Uterus (tissue), 4 donors: ENCODE measurements at places on chromosomes 13 and 19. TPM values are rescaled to one million over a fixed set of nuclear protein-coding genes. Genes with fewer than 3 reads are reported as not detected.

ACER1 gene
- not detected for total RNA-seq

SH2D3A gene
- total RNA-seq, result 1.0 TPM

PSG6 gene
- not detected for total RNA-seq

ERICH4 gene
- not detected for total RNA-seq

CLDN10 gene
- total RNA-seq, result 27.6 TPM

ATP4A gene
- total RNA-seq, result not detected

CYP2A7 gene
- total RNA-seq, result not detected

FXYD7 gene
- total RNA-seq, result 3.7 TPM

GRCh38 chr13:91216928-91217700 is 130.4 kb upstream of the MIR17HG start:
- no peak for DNase-seq
- no peaks in the 10 kb centered on the region for H3K4me1 ChIP-seq
- no peak overlapping the region for H3K4me3 ChIP-seq
- no peak overlapping the region for H3K27ac ChIP-seq
- no peaks in the 10 kb centered on the region for H3K27me3 ChIP-seq

GRCh38 chr19:35194012-35194984 is 34.2 kb downstream of the FAM187B start:
- no peak for DNase-seq
- H3K4me1 ChIP-seq, result no peaks in the 10 kb centered on the region
- no peaks in the 10 kb centered on the region for H3K36me3 ChIP-seq
- H3K27me3 ChIP-seq, result no peaks in the 10 kb centered on the region
- H3K4me3 ChIP-seq, result no peak overlapping the region

GRCh38 chr19:3387645-3388589 is 21.5 kb downstream of the NFIC start:
- H3K4me3 ChIP-seq, result no peak overlapping the region
- H3K27ac ChIP-seq, result peak overlapping the region; percentile 99
- no peaks in the 10 kb centered on the region for H3K36me3 ChIP-seq
- no peaks in the 10 kb centered on the region for H3K27me3 ChIP-seq
- peak; percentile 80 for DNase-seq

GRCh38 chr19:31089681-31090080 is 259.6 kb downstream of the TSHZ3 start:
- no peaks in the 10 kb centered on the region for H3K27me3 ChIP-seq
- no peaks in the 10 kb centered on the region for H3K36me3 ChIP-seq
- no peak for DNase-seq

DNA sequence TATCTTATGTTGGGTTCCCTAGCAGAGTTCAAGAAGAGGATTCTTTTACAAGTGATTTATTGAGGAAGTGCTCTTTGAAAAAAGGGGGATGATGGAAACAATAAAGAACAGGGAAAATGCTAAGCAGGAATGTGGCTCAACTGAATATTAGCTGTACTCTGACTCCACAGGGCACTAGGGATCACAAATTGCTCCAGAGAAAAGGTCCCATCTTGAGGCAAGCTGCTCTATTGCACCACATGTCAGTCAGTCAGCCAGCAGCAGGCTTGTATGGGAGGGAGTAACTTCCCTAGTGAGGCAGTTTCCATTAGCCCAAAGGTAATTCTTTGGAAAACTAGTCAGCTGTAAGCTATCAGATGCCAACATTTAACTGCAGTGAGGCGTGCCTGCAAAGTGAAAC is 73.3 kb upstream of the FNDC3A start:
- H3K27ac ChIP-seq, result no peak overlapping the region
- H3K36me3 ChIP-seq, result no peaks in the 10 kb centered on the region
- no peaks in the 10 kb centered on the region for H3K4me1 ChIP-seq
- H3K4me3 ChIP-seq, result no peak overlapping the region
- no peak for DNase-seq

GRCh38 chr19:32350471-32350865 is 5.1 kb downstream of the ZNF507 start:
- no peaks in the 10 kb centered on the region for H3K4me1 ChIP-seq
- no peak overlapping the region for H3K4me3 ChIP-seq
- no peaks in the 10 kb centered on the region for H3K36me3 ChIP-seq
- H3K27ac ChIP-seq, result no peak overlapping the region

GRCh38 chr19:44810234-44811121 is 1.6 kb downstream of the BCAM start:
- no peak for DNase-seq
- H3K36me3 ChIP-seq, result no peaks in the 10 kb centered on the region
- H3K27me3 ChIP-seq, result no peaks in the 10 kb centered on the region
- peak overlapping the region; percentile 64 for H3K4me3 ChIP-seq
- H3K4me1 ChIP-seq, result no peaks in the 10 kb centered on the region

GRCh38 chr13:40407567-40407966 is 258.9 kb downstream of the FOXO1 start:
- H3K27me3 ChIP-seq, result no peaks in the 10 kb centered on the region
- peak overlapping the region; percentile 90 for H3K27ac ChIP-seq
- H3K4me1 ChIP-seq, result peaks cover 10% of the 10 kb centered on the region
- H3K4me3 ChIP-seq, result no peak overlapping the region

- H3K4me3 ChIP-seq, result no peak overlapping the region
- DNase-seq, result no peak
- no peaks in the 10 kb centered on the region for H3K36me3 ChIP-seq
- no peaks in the 10 kb centered on the region for H3K4me1 ChIP-seq
- H3K27ac ChIP-seq, result no peak overlapping the region
Observed at GRCh38 chr19:49811328-49811727, 1.8 kb downstream of the FUZ start.

DNA sequence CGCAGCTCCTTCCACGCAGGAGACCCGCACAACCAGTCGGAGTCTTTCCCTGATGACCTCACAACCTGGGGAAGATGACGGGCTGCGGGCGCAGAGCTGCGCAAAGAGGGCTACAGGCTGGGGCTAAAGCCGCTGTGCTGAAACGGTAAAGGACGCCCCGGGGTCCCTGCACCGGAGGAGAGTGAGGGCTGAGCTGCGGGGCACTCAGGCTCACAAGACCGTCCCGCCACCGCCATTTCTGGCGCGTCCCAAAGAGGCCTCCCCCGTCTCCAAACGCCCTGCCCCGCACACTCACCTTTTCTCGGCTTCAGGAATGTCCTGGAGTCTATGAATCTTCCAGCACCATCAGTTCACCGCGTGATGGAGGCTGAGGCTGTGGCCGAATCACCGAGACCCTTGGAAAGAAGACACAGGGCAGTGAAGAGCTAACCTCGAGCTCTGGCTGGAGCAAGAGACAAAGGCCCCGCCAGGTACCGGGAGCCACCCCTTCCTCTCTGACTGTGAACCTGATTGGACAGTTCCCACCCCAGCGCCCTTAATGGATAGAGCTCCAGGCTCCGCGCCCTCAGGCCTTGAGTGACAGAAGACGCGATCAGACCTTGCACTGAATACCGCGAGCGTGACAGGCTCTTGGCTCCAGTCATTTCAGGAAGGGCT is 41.8 kb upstream of the ZNF429 start:
- no peaks in the 10 kb centered on the region for H3K4me1 ChIP-seq
- peak overlapping the region; percentile 23 for H3K4me3 ChIP-seq
- H3K27ac ChIP-seq, result no peak overlapping the region
- DNase-seq, result no peak

- no peaks in the 10 kb centered on the region for H3K36me3 ChIP-seq
- H3K27ac ChIP-seq, result no peak overlapping the region
- no peak overlapping the region for H3K4me3 ChIP-seq
- H3K4me1 ChIP-seq, result no peaks in the 10 kb centered on the region
Observed at GRCh38 chr13:108345016-108345415, 75.5 kb downstream of the TNFSF13B start.

DNA sequence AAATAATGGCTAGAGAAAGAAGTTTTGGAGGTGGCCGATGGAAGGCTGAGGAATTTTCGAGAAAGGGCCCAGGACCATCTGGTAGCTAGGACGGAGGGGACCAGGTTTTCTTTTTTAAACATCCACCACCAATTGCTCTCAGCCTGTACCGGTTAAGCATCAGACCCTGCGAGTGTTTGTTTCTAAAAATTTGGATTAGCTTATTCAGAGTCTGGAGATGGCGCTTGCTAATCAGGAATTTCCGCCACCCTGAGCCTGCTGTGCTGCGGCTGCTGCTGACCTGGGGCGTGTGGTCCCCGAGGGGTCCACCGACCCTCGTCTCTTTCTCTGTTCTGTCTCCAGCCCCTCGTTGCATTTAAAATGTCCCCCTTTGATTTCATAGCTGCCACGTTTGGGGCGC is 2.0 kb downstream of the UHRF1 start:
- H3K27me3 ChIP-seq, result peaks cover 4% of the 10 kb centered on the region
- peaks cover 23% of the 10 kb centered on the region for H3K4me1 ChIP-seq
- peak overlapping the region; percentile 42 for H3K27ac ChIP-seq
- no peaks in the 10 kb centered on the region for H3K36me3 ChIP-seq
- H3K4me3 ChIP-seq, result peak overlapping the region; percentile 20

GRCh38 chr13:71605744-71606143 is 261.3 kb downstream of the DACH1 start:
- H3K27ac ChIP-seq, result no peak overlapping the region
- DNase-seq, result no peak
- H3K27me3 ChIP-seq, result no peaks in the 10 kb centered on the region
- no peaks in the 10 kb centered on the region for H3K36me3 ChIP-seq
- H3K4me3 ChIP-seq, result no peak overlapping the region
- no peaks in the 10 kb centered on the region for H3K4me1 ChIP-seq

GRCh38 chr19:35347930-35348298 is 212 bp downstream of the FFAR1 start:
- no peaks in the 10 kb centered on the region for H3K27me3 ChIP-seq
- DNase-seq, result no peak
- H3K36me3 ChIP-seq, result no peaks in the 10 kb centered on the region
- H3K4me3 ChIP-seq, result no peak overlapping the region
- H3K27ac ChIP-seq, result no peak overlapping the region

DNA sequence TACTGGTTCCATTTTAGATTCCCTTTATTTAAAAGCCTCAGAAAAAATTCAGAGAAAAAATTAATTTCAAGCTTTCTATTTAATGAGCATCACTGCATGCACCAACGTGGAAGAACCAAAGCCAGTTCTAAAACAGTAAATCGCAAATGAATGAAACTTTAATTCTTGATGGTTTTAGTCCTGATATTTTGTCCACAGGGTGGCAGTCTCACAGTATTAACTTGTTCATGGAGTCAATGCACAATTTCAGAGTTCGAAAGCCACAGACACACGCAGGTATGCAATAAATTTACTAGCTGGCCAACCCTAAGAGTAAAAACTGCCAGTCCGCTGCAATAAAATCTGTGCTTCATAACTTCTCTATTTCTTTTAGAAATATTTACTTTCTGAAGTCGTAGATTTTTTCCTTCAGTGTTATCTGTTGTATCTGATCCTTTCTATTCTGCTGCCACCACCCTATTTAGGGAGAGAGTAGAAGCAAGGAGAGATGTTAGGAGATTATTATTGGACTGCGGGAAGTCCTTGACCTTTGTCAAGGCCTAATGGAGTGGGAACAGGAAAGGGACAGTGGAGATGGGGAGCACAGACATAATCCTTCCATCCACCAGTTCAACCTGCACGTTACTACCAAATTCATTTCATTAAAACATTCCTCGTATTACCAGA is 7.0 kb upstream of the WBP4 start:
- no peaks in the 10 kb centered on the region for H3K4me1 ChIP-seq
- peak overlapping the region; percentile 5 for H3K27ac ChIP-seq
- no peaks in the 10 kb centered on the region for H3K27me3 ChIP-seq

GRCh38 chr19:38931521-38931793 is 713 bp downstream of the MRPS12 start:
- no peaks in the 10 kb centered on the region for H3K27me3 ChIP-seq
- H3K36me3 ChIP-seq, result no peaks in the 10 kb centered on the region

DNA sequence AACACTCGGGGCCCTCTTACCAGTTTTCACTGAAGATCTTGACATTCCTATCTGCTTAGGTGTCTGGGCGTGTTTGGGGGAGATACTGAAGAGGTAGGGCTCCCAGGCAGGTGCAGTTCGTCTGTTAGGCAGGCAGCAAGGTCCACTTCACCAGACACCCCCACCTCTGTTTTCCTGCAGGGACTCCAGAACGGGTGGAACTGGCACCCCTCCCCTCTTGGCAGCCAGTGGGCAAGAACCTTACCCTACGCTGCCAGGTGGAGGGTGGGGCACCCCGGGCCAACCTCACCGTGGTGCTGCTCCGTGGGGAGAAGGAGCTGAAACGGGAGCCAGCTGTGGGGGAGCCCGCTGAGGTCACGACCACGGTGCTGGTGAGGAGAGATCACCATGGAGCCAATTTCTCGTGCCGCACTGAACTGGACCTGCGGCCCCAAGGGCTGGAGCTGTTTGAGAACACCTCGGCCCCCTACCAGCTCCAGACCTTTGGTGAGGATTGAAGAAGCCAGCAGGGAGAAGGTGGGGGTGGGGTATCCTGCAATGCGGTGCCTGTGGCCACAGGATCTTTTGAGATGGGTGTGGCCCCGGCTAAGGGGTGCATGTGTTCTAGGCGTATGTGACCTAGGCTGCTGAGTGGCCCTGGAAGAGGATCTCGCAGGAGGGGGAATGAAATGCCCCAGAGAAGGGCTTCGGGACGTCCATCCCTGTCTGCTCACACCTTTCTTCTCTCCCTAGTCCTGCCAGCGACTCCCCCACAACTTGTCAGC is 3.3 kb upstream of the ICAM4 start:
- no peak overlapping the region for H3K4me3 ChIP-seq
- H3K4me1 ChIP-seq, result no peaks in the 10 kb centered on the region
- no peaks in the 10 kb centered on the region for H3K36me3 ChIP-seq
- H3K27ac ChIP-seq, result no peak overlapping the region
- no peak for DNase-seq
